ENCODE measurements at places on chromosomes 11 and 22.

GRCh38 chr22:47192651-47193437 lies 430.4 kb downstream of the TBC1D22A start:
- no peak for DNase-seq

DNA sequence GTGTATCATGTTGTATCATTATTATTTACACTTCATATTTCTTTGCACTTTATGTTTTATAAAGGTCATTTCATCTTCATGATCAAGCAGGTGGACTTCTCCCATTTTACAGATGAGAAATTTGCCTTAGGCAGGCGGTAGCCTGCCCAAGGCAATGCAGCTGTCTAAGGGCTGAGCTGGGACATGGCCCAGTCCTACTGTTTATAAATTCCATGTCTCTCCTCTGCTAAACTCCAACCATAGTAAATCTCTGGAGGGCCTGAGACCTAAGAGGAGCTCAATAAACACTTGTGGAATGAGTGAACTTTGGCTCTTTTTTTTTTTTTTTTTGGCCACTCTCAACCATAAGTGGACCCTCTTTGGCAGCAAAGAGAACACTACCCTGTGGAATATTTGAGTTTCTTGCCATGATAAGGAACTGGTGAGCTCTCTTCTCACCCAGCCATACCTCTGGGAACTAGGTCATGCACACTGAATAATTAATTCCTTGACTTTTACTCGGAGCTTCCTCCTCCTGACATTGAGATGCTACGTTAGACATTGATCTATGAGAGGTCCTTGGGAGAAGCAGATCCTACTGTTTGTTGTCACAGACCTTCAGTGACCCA lies 29.9 kb downstream of the MICAL2 start:
- no peak for DNase-seq

DNA sequence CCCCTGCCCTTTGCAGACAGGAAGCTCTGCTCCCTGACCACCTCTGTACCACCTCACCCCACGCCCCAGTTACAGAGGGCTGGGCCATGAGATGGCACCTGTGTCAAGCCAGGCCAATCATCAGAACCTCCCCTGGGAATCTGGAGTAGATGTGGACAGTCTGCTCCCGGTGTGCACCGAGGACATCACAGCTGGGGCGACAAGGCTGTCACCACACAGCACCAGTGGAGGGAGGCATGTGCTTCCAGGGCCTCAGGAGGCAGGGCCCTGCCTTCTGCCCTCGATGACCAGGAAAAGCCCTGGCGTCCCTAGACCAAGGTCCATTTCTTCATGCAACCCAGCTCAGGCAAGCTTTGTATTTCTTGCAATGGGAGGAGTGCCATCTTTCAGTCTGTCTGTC lies 309.5 kb downstream of the CTTN start:
- DNase-seq, result no peak

DNA sequence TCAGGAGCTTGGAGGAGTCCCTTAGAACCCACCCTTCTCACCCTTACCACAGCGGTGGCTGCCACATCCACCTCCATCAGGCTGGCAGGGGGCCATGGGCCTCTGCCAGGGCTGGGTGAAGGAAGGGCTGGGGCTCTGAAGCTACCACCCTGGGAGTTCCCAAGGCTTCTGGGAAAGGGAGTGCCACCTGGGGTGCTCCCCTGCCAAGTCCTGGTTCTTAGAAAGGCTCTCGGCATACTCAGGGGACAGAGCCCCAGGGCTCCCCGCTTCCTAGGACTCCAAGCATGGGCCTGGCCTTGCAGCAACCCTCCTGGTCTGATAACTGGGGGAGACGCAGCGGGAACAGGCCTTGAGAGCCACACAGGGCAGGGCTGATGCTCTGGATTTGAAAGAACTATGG lies 438 bp upstream of the PLA2G3 start:
- no peak for DNase-seq

DNA sequence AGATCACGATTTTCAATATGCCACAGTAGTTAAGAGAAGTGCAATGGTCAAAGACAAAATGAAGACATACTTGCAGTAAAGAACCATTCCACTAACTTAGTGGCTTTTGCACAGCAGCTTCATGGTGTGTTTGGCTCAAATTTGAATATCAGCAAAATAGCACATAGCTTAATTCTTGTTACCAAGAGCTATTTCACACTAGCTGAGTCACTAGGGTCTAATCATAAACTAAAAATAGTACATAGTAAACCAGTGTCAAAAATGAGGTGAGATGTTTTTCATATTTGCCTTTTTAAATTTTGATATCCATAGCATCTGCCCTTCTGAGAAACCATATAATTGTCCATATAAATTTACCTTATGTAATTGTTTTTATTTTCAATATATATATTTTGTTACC lies 325.0 kb upstream of the LUZP2 start:
- DNase-seq, result no peak

DNA sequence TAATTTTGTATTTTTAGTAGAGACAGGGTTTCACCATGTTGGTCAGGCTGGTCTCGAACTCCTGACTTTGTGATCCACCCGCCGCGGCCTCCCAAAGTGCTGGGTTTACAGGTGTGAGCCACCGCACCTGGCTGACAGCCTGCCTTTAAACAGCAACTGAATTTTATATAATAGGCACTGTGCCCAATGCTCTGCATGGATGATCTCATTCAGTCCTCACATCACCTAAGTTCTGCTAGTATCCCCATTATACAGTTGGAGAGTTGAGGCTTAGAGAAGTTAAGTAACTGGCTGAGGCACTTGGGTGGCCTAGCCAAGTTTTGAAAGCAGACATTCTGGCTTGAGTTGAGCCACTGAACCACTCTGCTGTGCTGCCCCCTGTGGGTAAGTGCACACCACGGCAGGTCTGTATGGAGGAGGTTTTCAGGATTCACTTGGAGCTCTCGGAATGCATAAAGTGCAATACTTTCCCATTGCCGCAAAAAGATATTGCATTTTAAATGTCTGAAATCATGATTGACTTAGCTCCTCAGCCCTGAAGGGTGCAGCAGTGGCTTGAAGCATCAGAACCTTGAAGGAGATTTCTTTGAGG lies 112.4 kb downstream of the LDLRAD3 start:
- no peak for DNase-seq

DNA sequence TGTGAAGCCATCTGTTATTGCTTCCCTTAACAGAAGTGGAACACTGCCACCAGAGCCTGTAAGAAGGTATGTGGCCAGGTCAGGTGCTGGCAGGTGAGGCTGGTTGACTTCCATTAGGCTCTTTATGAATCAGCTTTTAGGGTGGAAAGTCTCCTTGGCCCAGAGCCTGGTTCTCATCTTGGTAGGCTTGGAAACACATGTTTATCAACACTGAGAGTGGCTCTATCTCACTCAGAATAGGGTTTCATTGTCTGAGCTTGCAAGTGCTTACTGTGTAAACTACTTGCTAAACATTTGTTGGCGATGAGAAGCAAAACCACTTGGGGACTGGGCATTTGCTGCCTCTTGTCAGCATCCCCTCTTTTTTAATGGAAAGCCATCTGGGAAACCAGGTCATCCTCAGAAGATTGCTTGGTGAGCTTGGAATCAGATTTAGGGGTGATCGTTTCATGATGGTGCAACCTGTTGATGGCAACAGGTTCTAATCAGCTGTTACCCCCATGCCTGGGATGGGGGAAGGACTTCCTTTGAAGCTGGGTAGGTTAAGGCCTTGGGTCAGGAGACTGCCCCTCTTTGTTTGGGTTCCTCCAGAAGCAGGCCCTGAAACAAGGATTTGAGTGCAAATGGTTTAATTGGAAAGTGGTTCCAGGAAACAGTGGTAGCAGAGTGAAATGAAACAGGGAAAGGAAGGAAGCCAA lies 75.0 kb upstream of the AMPD3 start:
- no peak for DNase-seq

DNA sequence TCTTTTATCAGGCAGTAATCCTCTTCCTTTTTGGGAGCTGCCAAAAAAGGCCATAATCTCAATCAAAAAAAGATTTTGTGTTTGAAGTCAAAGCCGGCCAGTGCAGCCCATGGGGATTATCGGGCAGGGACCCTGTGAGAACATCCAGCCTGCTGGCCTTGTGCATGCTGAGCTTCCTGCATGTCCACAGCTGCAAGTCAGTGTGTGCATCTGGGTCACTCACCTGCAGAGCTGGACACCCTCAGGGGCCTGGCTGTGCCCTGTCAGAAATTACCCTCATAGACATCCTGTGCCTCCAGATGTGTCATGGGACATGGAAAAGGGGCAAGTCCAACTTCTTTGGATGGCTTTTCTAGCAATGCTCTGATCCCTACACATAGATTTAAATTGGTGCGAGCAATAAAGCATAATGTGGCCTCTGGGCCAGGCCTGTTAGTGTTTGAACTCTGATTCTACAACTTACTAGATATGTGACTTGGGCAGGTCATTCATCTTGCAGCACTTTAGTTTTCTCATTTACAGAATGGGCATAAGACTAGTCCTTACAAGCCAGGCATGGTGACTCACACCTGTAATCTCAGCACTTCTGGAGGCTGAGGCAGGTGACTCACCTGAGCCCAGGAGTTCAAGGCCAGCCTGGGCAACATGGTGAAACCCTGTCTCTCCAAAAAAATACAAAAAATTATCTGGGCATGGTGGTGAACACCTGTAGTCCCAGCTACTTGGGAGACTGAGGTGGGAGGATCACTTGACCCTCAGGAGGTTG lies 81.6 kb upstream of the LARGE1 start:
- DNase-seq, result no peak

GRCh38 chr22:22745225-22746060 lies 101.0 kb downstream of the GGTLC2 start:
- peak; percentile 38 for DNase-seq

GRCh38 chr11:129041611-129042018 lies 98.9 kb upstream of the TP53AIP1 start:
- DNase-seq, result no peak

GRCh38 chr22:34588871-34589545 lies 476.9 kb upstream of the ISX start:
- no peak for DNase-seq

DNA sequence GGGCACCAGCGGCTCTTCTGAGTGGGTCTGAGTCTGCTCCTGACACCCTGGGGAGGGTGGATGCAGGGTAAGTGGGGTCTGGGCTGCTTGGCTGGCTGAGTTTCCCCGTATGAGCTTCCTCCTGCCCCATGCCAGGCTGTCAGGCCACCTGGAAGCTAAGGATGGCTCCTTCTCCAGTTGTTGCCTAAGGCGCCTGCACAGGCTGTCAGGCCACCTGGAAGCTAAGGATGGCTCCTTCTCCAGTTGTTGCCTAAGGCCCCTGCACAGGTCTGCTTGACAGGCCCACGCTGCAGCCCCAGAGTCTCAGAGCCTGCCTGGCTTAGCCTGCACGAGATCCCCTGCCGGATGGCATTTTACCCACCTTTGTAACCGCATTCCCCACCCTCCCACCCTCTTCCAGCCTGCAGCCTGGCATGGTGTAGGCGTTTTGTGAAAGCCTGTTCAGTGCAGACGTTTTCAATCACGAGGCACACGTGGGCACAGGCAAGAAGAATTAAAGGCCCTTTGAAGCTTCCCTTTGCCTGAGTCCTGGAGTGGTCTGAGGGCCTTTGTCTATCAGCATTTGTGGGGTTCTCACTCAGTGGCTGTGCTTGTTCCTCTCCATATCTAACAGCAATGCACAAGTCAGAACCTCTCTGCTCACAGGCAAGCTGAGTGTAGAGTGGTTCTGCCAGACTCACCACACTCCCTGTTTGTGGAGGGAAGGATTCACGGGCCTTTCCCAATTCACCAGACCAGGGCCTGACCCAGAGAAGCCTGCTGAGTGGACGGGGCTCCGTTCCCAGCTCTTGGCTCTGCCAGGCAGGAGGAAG lies 40.2 kb upstream of the B3GAT1 start:
- DNase-seq, result no peak

DNA sequence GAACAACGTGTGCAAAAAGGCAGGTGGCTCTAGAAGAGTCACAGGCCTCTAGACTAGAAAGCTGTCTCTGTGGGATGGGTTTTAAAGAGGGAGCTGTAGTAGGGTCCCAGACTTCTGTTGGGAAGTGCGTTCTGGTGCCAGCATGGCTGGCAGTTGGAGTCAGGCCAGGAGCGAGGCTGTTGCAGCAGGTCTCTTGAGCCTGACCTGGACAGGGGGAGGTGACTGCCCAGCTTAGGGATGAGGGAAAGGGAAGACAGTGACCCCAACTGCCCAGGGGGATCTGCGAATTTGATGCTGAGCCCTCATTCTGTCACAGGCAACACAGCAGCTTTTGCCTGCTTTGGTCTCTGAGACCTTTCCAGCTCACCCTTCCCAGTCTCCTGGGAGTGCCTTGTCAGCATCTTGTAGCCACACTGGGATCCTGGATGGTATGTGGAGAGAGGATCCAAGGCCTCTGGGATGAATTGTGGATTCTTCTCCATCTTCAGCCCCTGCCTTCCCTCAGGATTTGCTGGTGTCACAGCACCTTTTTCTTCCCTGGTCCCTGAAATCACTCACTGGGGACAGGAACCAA lies 3.4 kb downstream of the TSKU start:
- DNase-seq, result no peak

DNA sequence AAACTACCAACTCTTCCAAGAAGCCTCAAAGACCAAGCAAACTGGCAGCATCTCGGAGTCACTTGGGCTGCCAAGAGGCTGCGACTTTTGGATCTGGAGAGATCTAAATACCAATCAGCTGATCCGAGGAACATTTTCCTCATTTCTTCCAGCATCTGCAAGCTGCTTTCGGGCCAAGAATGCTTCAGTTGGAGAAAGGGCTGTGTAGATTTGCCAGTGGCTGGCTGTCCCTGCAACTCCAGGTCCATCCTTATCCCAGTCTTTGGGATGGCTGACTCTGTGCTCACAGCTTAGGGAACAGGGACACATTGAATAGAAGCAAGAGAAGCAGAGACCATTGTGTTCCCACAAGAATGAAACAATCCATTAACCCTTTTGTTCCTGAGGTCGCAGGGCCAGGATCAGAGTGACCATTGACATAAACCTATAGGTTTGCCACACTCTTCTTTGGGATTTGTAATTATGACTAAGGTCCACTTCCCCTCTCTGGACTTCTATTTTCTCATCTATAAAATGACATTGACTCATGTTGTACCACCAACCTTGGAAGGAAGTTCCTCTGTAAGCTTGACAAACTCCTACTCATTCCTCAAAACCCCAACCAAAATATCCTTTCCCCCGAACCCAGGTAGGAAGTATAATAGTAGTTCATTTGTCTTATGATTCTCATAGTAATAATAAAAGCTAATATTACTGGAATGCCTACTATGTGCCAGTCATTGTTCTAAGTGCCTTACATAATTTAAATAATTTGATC lies 340.8 kb downstream of the MN1 start:
- DNase-seq, result no peak

DNA sequence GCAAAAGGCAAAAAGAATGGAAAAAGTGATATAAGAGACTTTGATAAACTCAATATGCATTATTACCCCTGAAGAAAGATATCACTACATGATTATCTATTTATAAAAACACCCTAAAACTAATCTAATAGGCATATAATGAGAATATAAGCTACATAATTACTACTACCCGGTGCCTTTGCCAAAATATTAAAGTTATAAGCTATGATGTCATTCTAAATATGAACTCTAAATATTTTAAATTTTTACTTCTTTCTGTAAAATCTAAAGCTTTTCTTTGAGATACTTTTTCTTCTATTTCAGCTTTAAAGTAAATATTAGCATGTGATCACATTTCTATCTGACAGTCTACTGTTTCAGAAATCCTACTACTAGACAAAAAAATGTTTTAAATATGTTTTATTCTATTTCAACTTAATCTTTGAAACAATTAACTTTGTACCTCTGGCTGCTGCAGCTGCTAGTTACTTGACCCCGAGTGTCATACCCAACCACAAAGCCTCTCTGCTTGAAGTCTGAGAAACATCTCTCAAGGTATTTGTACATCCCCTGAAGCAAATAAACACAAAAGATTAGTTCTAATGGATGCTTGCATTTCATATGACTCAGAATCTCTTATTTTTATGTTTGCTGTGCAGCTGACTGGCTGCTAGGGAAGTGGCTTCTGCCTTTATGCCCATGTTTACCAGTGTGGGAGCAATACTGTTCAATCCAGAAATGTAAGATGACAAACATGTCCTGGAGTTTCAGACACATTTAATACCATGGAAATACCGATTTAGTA lies 26.8 kb downstream of the PGM2L1 start:
- DNase-seq, result no peak
